ENCODE measurements at places on chromosomes 11 and 22.
A peak's percentile ranks its signal among the peaks of the same experiment; 100 is the strongest.

GRCh38 chr22:21015466-21016006, 571 bp downstream of the P2RX6 start:
- DNase-seq, result no peak

- DNase-seq, result no peak
Observed at GRCh38 chr11:60774726-60775125, 10.4 kb upstream of the MS4A10 start.

DNA sequence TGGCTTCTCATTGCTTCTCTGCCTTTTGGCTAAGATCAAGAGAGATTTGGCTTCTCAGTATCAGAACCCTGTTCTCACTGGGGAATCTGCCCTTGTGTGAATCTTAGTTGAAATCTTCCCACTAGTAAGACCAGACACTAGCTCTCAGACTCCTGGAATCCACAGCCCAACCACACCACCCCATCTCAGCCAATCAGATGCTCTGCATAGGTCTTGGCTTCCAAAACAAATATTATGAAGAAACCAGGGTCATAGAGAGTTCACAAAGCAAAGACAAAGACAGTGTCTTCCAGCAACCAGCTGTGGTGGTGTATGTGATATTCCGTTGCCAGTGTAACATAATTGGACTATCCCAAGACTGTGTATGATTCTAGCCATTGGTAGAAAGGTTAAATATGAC, 5.4 kb downstream of the OR8B12 start:
- DNase-seq, result no peak

DNA sequence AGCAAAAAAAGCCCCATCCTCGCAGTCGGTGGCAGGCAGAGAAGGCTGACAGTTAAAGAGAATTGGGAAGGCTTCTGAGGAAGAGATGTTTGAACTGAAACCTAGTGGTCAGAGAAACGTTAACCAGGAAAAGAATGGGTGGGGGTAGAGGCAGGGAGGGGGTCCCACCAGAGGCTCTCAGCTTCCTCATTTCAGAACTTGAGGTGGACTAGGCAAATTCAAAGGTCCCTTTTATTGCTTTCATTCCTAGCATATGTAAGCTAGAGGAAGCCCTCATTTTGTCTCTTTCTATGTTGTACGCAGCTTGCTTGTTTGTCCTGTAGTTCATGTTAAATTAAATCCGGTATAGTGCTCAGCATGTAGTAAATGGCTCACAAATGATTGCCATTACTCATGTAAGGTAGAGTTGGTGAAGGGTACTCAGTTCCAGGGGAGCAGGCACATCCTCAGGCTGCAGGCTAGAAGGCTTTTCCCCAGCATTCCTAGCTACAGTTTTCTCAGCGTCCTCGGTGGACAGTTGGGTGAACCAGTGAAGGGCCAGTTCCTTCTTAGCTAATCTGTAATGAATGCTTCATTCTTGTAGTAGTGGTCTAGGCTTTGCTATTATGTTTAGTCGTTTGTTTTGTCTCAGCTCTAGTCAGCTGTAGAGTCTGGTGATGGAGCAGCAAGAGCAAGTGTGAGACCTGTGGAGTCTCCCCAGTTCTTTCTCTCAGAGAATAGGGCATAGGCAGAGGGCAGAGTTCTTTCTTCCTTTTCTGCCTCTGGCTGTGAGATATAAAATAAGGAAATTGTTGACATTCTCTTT, 58.6 kb downstream of the UVRAG start:
- peak; percentile 30 for DNase-seq

DNA sequence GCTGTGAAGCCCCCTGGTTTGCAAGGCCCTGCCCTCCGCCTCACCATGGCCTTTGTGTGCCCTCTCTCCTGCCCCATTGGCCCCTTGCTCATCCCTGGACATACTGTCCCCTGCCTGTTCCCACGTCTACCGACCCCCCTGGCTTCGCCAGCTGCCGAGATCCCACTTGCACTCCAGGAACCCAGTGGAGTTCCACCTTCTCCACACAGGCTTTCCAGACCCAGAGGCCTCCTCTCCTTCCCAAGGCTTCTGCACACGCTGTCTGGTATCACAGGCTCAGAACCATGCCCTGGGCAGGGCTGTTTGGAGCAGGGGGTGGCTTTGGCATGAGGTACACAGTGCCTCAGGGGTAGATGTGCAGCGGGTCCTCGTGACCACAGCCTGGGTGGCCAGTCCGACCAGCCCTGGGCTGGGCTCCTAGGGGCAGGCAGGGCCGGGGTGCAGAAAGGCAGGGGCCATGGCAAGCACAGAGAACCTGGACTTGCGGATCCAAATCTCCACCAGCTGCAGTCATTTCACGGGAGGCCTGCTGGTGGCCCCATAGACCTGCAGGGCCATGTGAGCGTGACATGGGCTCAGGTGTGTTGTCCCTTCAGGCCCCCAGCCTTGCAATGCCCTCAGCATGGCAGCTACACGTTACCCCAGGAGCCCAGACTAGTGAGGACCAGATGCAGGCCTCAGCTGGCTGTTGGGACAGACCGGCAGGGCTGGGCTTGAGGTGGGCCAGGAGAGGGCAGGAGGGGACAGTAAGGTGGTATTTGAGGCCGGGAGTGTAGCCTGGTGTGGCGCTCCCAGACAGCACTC, 9.5 kb downstream of the GRK2 start:
- DNase-seq, result no peak

DNA sequence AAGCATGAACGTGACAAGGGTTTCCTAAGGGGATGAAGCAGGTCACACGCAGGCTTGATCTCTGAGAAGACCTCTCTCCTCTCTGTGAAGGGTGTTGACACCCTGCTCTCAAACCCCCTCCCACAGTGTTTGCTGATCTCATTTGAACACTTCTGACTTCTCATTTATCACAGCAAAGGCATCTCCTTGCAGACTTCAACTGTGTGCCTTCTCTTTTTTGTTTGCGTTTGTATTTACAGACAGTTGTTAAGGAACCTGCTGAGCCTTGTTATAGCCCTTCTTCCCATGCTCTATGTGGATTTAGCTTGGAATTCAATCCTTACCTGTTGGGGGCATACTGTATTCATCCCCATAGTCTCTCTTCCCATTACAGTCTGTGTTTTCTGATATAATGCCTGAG, 206.5 kb downstream of the NELL1 start:
- DNase-seq, result no peak

GRCh38 chr11:45180179-45180847, 33.9 kb downstream of the PRDM11 start:
- DNase-seq, result peak; percentile 53

- no peak for DNase-seq
Observed at GRCh38 chr11:112306230-112306629, 45.6 kb upstream of the PLET1 start.

- DNase-seq, result peak; percentile 86
Observed at GRCh38 chr22:36330655-36331305, 57.0 kb downstream of the MYH9 start.

GRCh38 chr11:14499178-14499559, 442 bp downstream of the COPB1 start:
- peak; percentile 34 for DNase-seq

GRCh38 chr11:59473015-59473414, at the start of gene OR4D10:
TSS of gene OR4D10 (plus strand) at chr11:59473315. CDS start at chr11:59477430, 4,115 bp downstream.
- DNase-seq, result no peak

DNA sequence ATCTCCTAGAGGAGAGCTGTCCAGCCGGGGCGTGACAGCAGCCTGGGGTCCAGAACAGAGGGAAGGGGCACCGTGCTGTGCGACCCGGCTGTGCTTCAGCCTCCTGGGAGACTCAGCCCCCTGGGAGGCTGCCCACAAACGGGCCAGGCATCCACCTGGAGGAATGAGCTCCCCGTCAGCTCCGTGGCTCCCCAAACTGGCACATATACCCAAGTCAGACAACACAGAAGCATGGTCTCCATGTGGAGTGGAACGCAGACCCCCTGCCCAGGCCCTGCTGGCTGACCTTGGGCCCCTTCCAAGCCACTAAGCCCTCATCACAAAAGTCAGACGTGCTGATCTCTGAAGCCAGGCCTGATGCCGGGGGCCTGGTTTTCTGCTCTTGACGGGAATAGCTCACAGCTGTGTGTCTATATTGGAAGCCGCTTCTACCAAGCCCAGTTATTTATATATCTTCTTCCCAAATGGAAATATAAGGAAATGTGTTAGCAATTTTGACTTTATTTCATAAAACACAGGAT, 91.7 kb downstream of the BRD1 start:
- no peak for DNase-seq

GRCh38 chr11:18769802-18770456, 21.7 kb downstream of the PTPN5 start:
- no peak for DNase-seq

DNA sequence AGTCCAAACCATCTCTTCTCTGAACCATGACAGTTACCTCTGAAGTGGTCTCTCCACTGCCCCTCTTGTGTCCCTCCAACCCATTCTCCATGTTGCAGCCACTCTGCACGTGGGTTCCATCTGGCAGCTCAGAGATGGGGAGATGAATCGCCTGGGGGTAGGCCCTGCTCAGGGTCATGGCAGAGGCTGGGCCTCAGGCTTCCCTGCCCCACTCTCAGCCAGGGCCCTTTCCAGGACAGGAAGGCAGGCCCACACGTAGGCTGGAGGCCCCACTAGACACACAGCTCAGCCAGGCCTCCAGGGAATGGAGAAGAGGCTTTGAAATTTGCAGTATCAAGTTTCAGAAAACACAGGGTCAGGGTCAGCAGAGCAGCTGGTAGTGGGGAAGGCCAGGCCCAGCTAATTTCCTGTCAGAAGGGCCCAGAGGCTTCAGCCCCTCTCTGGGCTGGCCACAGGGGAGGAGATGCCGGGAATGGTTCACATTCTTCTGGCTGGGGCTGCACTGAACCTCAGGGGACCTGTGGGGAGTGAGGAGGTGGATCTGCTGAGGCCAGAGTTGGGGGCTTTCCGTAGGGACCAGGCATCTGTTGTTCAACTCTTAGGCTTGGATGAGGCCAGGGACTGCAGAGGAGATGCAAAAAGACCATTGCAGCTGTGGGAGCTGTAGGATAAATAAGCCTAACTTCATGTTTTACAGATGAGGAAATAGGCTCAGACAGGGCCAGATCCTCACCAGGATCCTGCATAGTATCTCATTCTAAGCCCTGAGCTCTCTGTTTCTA, 101.6 kb downstream of the SWAP70 start:
- no peak for DNase-seq

DNA sequence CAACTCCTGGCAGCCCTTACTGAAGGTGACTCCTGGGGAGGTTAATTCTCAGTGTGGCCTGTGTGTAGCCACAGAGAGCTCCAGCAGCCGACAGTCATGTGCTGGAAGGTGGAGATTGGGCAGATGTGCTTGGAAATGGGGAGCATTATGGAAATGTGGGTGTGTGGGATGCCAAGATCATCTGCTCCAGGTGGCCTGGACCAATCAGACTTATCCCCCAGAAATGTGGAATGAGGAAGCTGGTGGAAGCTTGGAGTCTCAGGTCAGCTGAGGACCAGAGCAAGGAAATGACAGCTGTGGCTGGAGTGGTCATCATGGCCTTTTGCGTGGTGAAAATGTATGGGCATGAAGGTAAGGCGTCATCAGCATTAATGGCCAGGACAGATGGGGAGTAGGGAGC, 234.0 kb downstream of the MIAT start:
- DNase-seq, result no peak

GRCh38 chr22:45268958-45269844, 15.5 kb upstream of the UPK3A start:
- peak; percentile 82 for DNase-seq

GRCh38 chr22:21762712-21763581, 27.4 kb upstream of the YPEL1 start:
- DNase-seq, result peak; percentile 67

DNA sequence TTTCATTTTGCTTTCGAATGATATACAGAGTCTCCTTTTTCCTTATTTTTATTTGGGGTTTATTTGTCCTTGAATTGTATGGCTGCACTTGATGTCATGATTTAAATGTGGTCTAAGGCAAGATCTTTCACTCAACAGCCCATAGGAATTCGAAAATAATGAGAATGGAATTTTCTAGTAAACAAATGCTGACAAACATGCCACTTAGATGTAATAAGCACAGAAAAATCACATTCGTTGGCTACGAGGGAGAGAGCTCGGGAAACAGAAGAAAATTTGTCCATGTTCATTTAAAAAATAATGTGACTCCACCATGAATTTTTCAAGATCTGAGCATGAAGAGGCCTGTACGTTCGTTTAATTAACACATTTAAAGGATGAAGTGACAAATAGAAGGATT, 73.0 kb downstream of the BLID start:
- no peak for DNase-seq

- peak; percentile 97 for DNase-seq
Observed at GRCh38 chr11:65833297-65834030, at the start of gene SNX32. TSS of gene SNX32 (plus strand) at chr11:65833963. CDS start at chr11:65834066, 103 bp downstream.

- no peak for DNase-seq
Observed at GRCh38 chr11:11661326-11662040, 39.7 kb upstream of the GALNT18 start.
